ENCODE measurements at places on chromosomes 2 and 18.

DNA sequence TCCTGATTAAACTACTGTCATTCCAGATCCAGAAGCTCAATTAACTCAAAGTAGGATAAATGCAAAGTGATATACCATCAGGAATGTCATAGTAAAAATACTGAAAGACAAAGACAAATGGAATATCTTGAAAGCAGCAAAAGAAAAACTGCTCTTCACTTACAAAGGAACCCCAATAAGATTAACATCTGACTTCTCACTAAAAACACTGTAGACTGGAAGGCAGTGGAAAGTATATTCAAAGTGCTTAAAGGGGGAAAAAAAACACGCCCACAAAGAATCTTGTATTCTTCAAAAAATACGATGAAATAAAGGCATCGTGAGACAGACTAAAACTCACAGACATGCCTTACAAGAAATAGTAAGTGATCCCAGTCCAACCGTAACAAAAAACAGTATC lies 195.7 kb downstream of the DOK6 start:
- no peak for DNase-seq

- DNase-seq: no peak
These were observed 692 bp upstream of the WNT6 start for GRCh38 chr2:218858671-218859555.

DNA sequence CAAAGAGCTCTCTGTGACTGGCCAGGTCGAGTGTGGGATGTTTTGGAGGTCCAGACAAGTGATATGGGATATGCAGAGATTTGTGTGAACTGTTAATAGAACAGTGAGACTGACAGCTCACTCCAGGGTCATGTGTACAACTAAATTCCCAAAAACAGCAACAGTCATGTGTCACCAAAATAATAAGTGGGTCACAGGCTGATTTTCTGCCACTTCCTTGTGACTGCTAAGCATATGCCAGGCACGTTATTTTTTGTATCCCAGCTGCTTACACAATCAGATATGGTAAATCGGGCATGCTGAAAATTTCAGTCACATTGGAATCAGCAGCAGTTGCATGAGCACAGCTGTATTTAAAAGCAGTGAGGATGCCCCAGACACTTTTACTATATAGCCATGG lies 198.7 kb downstream of the PTGR3 start:
- no peak for DNase-seq

DNA sequence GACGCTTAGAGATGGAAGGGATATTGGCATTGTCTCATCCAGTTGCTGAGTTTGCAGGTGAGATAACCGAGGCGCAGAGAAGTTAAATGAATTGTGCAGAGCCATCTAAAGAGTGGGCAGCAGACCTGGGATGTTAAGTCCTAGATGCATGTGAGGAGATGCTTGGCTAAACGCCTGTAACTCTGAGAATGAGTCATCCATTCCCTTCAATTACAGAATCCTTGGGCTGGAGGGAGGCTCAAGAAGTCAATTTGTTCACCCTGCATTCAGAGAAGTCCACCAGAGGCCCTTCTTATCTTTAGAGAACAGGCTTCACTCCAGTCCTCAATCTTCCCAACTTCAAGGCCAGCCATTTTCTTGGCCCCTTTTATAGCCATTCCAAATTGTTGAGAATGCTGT lies 1.6 kb downstream of the EHD3 start:
- peak; percentile 74 for DNase-seq

GRCh38 chr2:162166745-162167144 lies 14.7 kb upstream of the GCG start:
- DNase-seq: no peak

- DNase-seq: no peak
These were observed 175.3 kb upstream of the THUMPD2 start for GRCh38 chr2:39954346-39954745.

DNA sequence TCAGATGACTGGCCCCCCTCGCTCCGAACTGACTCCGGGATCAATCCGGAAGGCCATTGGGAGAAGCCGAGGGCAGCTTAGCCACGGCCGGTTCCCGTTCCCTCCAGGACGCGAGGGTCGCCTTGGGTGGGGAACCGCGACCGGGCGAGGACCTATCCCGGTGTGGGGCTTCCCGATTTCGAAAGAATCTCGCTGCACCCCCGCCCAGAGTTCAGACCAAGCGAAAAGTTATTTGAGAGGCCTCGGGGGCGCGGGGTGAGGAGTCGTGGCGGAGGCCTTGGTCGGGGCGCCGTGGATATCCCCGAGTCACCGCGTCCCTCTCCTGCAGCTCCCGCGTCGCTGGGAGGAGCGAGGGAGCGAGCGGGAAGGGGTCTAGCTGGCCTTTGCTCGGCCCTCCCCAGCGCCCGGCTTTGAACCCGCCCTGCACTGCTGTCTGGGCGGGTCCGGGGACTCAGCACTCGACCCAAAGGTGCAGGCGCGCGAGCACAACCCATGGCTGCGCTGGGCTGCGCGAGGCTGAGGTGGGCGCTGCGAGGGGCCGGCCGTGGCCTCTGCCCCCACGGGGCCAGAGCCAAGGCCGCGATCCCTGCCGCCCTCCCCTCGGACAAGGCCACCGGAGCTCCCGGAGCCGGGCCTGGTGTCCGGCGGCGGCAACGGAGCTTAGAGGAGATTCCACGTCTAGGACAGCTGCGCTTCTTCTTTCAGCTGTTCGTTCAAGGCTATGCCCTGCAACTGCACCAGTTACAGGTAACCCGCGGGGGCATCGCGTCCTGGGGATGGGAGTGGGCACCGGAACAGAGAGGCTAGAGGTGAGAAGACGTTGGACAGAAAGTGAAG lies at the start of gene CYP27A1:
Gene CYP27A1, plus strand, starts transcription at position 457 of the 837 bp plus-strand sequence. Its CDS starts 36 bp downstream, at position 493.
- DNase-seq: no peak

DNA sequence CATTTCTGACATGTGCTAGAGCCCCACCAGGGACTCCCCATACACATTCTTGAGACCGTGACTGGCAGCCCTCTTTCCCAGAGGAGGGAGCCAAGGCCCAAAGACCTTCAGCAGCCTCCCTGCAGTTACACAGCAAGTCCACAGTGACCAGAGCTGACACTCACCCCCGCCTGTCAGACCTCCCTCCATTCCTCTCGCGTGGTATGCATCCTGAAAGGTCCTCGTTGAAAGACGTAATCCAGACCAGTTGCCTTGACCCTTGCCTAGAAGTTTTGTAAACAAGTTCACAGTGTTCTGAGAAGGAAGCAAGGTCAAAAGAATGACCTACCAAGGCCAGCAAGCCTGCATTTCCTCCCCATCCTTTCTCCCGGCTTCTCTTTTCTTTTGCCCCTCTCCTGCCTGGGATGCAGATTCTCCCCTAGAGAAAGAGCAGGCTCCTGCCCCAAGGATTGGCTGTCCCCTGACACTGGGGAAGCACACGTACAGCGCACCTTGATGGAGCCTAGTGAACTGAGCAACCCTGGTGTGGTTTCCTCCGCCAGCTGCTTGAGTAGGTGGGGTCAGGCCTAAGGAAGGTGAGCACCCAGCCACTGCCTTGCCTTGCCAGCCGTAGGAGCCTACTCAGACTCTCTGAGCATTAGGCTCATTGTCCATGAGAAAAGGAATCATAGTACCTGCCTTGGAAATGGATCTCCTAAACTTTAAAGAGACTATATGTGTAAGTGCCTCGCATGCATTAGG lies 18.3 kb downstream of the TRIB2 start:
- DNase-seq: no peak

DNA sequence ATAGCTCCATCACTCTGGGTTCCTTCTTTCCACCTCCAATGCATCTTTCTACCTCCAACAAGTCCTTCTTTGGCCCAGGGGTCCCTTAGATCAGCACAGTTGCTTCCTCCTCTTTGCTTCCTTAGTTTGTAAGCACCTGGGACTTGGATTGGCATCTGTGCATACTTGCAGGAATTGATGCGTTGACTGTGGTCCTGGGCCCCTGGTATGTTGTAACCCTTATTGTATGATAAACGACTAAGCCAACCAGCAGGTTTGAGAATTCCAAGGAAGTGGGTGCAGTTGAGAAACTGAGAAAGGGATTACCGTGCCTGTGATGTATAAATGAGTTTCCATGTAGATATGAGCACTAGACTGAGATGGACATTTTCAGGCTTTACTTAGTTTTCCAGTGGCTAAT lies 55.9 kb downstream of the ARHGAP28 start:
- no peak for DNase-seq

GRCh38 chr2:121343191-121343590 lies 58.2 kb upstream of the TFCP2L1 start:
- DNase-seq: no peak

GRCh38 chr2:128162266-128162665 lies 71.3 kb downstream of the UGGT1 start:
- no peak for DNase-seq

- DNase-seq: no peak
These were observed 383.6 kb downstream of the DCC start for GRCh38 chr18:52723550-52723970.

- peak; percentile 61 for DNase-seq
These were observed 97.2 kb downstream of the ARL4C start for GRCh38 chr2:234399451-234400246.

DNA sequence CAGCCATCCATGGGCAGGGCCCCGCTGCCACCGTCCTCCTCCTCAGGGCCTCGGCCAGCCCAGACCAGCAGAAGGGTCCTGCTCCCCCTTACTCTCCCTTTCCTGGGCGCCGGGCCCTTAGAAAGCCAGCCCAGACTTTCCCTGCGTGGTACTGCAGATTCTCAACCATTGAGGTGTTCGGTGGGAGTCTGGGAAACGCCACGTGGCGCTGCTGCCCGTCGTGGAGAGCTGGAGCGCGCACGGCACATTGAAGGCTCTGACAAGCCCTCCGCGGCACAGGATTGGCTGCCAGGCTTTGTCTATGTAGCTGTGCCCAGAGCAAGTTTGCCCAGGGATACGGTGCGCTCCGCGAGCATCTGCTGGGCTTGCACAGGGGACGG lies 10.4 kb upstream of the KLHL30 start:
- DNase-seq: no peak

- DNase-seq: no peak
These were observed 170.1 kb upstream of the KYNU start for GRCh38 chr2:142707318-142707717.

GRCh38 chr18:21342372-21342771 lies 100.3 kb downstream of the GREB1L start:
- no peak for DNase-seq

All from GM04503 (cell line).